ENCODE measurements at places on chromosomes 4 and X.

DNA sequence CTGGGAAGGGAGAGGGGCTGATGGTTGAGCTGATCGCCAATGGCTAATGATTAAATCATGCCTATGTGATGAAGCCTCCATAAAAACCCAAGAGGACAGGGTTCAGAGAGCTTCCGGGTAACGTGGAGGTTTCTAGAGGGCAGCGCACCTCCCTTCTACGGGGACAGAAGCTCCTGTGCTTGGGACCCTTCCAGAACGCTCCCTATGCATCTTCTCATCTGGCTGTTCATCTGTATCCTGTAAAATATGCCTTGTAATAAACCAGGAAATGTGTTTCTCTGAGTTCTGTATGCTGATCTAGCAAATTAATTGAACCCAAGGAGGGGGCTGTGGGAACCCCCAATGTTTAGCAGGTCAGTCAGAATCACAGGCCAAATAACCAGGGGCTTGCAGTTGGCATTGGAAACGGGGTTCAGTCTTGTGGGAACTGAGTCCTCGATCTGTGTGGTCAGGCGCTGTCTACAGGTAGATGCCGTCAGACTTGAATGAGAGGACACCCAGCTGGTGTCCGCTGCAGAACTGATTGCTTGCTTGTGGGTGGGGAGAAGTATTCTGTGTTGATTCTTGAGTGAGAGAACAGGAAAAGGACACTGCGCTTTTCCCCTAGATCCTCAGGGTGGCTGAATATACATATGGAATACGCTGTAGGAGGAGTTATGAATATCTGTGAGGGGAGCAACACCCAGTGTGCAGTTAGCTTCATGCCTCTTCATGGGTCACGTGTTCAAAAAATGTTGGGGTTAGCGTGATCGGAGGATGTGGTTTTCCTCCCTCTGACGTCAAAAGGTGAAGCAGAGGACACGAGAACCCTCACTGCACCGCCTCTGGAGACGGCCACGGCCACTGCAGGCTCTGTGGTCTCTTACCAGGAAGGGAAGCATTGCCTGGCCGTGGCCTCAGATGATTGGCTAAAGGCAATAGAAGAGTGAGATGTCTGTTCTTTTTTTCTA, 29.2 kb downstream of the HTT-AS start:
- DNase-seq: peak; percentile 69

- peak; percentile 73 for DNase-seq
Observed at GRCh38 chr4:120065974-120066516, 603 bp downstream of the MAD2L1 start.

DNA sequence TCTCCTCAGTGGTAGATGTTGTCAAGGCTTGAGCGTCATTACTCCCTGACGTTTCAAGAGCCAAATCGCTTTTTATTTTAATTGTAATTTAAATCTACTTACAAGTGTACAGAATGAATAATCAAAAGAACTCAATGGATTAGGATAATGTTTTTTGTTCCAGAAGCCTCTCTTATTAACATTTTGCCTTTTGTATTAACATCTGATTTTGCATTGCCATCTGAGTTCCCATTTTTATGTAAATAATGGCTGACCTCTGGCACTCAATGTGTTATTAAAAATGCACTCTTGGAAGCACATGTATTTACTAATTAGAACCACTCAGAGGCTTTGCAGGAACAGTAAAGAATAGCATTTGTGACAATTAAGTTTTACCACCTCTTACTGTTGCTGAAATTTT, 411.0 kb downstream of the EPHA5 start:
- no peak for DNase-seq

DNA sequence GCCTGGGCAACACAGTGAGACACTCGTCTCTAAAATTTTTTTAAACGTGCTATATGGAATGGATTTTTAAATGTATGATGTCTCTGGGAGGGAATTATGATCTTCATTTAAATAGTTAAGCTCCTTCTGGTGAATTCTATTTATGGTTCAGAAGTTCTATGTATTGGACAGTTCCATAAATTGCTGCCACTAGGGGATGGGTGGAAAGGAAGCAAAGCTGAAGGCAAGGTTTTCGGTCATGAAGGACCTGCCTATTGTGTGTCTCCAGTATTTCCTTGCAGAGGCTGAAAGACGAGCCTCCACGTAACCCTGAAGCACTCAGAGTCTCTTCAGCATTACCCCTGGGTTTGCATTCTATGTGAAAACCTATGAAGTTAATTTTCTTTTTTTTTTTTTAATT, 451.5 kb upstream of the FAT1 start:
- no peak for DNase-seq

GRCh38 chr4:118765399-118765798, 70.5 kb downstream of the SEC24D start:
- no peak for DNase-seq

DNA sequence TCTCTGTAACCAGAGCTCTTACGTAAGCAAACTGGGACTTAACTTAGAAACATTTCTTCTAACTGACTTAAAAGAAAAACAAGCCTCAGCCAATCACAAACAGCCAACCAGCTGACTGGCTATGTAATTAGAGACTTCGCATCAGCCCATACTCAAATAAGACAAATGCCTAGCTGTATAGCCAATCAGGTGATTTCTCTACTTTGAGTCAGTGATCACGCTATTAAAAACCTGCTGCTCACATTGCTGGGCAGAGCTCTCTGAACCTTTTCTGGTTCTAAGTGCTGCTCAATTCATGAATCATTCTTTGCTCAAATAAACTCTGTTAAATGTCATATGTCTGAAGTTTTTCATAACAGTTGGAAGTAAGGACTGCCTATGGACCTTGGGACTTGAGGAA, 9.9 kb upstream of the SMIM10L2A start:
- DNase-seq: no peak

GRCh38 chrX:38172596-38172995, 48.1 kb downstream of the SRPX start:
- no peak for DNase-seq

All from stimulated activated CD4-positive, alpha-beta T cell treated with anti-CD3 and anti-CD28 coated beads, Interleukin-15, amount 100 ng/mL, for 24 hours (primary cell).